ENCODE measurements at places on chromosomes 13 and 19.

GRCh38 chr19:56692206-56692895, 20.8 kb upstream of the ZNF835 start:
- no peak for DNase-seq

- DNase-seq, result no peak
These were observed 47.6 kb downstream of the N4BP2L2 start for GRCh38 chr13:32491028-32491427.

GRCh38 chr19:13181747-13182388, 31.7 kb downstream of the IER2 start:
- DNase-seq, result no peak

DNA sequence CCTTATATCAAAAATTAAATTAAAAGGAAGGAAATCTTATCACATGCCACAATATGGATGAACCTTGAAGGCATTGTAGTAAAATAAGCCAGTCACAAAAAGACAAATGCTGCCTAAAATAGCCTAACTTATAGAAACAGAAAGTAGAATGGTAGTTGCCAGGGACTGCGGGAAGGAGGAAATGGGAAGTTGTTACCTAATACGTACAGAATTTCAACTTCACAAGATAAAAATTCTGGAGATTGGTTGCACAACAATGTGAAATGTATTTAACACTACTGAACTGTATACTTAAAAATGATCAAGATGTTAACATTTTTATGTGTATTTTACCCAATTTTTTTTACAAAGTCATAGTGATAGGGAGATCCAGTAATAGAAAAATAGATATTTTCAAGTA, 10.2 kb upstream of the N4BP2L2 start:
- DNase-seq, result no peak

DNA sequence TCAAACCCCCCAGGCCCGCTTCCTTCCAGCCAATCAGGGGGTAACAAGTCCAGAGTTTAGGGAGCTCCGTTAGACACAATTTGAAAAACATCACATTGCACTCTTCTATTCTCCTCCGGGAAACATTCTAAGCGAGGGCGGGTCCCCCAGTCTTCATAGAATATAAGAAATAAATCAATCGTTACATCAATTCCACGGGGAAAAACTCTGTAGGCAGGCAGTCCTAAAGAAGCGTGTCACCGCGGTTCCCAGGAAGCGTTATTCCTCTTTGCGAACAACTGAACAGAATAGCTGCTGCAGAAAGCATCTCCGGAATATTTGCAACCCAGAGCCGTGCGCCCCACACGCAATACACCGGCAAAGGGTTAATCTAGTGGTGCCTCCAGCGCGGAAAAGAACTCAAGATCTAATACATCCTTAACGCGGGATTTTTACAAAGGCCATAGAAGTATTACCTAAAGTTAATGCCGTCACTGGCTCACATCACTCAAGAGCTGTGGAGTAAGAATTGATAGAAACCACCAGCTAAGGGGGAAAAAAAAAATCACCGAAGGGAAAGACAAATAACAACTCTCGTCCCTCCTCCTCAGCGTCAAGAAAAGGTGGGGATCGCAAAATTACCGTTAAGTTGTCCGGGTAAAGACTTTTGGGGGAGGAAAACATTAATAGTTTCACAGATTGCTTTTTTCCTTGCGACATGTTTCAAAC, 65.1 kb downstream of the KCNRG start:
- peak; percentile 4 for DNase-seq

GRCh38 chr13:29845440-29846056, 4.9 kb downstream of the UBL3 start:
- no peak for DNase-seq

DNA sequence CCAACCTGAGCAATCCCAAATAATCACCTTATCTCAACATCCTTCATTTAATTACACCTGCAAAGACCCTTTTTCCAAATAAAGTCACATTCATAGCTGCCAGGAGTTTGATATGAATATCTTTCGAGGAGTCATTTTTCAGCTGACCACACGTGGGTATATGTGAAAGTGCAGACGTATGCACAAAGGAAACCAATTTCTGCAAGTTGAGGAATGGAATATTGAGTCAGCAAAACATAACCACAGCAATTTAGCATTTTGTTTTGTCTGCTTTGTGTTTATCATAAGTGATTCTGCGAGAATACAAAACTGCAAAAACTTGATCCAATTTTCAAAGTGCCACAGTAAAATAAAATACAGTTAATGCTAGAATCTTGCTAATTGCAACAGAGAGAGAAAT, 295.9 kb downstream of the SUCLA2 start:
- DNase-seq, result no peak

GRCh38 chr13:21075379-21076249, 14.2 kb upstream of the LATS2 start:
- DNase-seq, result no peak

- DNase-seq, result peak; percentile 12
These were observed 511 bp downstream of the GARRE1 start for GRCh38 chr19:34254698-34255432.

DNA sequence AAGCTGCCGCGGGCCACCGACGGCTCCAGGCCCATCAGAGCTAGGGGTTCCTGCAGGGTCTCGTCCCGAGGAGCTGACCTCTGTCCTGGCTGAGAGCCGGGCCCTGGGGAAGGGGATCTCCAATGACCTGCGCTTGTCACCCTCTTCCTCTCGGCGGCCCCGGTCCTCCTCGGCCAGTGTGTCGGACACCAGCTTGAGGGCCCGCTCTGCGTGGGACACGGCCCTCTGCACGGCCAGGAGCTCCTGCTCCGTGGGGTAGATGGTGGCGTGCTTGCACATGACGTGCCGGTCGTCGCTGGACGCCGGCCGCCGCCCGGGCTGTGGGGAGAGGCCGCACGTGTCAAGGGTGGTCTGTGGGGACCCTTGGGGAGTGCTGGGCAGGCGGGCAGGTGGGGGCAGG, 32.7 kb upstream of the MATK start:
- no peak for DNase-seq

DNA sequence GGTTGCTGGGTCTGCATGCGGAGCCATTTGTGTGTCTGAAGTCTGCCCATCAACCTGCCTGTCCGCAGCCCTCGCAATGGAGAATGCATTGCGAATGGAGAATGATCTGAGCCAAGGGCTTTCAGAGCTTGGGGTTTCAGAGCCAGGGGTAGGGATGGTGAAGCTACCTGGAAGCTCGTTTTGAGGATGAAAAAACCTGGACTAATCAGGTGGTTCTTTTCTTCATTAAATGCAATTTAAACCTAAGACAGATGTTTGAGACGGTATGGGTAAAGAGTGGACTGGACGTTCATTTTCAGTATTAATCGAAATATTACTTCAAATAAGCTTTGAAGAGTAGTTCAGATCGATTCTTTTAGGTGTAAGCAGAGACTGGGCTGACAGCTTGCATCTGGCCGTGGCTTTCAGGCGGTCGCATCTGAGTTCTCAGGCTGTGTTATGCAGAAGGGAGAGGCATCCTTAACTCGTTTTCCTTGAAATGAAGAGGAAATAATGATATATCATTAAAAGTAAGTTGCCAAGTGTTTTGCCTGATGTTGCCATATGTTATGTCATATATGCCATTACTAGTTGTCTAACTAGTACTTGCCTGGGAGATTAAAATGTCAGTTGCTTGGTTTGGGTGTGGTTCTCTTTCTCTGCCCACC, 801 bp downstream of the MCF2L start:
- no peak for DNase-seq

DNA sequence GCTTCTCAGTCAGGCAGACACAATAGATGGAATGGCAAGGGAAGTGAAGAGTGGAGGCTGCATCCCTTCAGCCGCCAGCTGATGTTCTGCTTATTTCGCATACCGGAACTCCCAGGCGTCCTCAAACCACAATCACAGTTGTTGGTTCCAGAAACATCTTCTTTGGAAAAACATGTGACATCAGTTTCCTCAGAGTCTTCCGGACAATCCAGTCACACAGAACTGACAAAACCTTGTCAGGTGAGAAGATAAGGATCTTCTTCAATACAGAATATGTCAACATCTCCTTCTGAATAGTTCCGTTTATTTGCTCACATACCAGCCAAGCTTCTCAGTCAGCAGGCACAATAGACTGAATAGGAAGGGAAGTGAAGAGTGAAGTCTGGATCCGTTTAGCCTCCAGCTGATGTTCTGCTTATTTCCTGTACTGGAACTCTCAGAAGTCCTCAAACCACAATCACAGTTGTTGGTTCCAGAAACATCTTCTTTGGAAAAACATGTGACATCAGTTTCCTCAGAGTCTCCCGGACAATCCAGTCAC, 45.1 kb upstream of the CEACAM21 start:
- DNase-seq, result no peak

DNA sequence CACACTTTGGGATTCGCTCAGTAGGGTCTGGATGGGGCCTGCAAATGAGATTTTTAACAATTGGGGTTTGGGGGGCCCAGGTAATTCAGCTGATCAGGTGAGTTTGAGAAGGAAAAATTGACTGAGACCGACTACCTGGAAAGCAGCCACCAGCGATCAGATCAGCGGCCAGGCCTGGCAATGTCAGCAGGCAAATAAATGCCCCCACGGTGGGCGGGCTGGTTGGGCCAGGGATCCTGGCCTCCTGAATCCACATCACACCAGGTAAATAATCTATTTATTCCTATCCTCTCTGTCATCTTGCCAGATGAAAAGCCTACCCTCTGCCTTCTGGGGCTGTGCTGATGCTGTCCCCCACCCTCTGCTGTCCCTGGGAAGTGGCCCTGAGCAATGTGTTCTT, 9.4 kb downstream of the NAPA start:
- no peak for DNase-seq

DNA sequence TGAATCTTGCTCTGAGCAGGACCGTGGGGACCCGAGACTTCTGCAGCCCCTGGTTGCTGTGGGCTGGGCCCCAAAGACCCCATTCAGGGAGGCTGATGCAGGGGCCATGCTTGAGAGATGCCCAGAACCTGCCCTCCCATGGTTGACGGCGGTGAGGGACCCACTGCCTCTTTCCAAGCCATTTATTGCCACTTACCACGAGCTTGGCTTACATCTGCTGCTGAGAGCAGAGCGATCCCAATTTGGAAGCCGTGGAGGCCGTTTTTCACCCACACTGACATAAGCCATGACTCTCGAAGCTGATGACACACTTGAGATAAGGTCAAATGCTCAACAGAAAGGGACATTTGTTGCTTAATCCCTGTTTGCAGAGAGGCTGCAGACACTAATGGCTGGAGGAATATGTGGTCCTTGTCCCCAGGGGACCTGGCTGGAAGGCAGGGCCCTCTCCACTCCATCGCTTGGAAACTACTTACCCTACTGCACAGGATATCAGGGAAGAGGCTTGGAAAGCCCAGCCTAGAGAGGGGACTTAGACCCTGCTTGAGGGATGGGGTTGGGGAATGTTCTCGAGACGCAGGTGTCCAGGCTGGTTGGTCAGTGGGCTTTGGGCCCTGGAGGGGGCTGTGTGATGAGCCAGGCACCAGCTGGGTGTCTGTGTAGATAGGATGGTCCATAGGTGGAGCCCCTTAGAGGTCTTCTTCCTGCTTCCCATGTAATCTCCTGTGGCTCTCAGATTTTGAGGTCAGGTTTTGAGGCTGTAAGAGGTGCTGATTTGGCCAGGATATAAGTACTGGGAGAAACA, 15.3 kb downstream of the ZNF536 start:
- DNase-seq, result no peak

- no peak for DNase-seq
These were observed 262 bp downstream of the COX7A1 start for GRCh38 chr19:36152019-36152351.

DNA sequence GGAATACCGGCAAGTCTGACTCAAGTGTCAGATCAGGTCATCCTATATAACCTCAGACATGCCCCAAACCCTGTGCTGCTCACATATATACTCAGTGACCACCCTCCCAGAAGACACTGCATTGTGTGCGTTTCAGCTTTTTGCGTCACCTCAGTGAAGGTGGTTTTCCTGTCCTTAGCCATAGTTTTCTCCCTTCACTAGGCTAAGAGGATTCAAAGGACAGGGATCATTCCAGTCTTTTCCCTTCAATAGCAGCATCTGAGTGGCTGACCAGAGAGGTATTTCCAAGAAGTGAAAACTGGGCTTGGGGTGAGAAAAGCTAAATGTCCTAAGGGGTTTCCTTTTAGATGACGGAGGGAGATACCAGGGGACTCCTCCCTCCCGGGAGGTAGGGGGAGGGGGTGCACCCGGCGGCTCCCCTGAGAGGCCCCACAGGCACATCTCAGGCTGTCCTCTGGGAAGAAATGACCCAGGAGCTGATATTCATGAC, 12.7 kb upstream of the OR10H1 start:
- no peak for DNase-seq

DNA sequence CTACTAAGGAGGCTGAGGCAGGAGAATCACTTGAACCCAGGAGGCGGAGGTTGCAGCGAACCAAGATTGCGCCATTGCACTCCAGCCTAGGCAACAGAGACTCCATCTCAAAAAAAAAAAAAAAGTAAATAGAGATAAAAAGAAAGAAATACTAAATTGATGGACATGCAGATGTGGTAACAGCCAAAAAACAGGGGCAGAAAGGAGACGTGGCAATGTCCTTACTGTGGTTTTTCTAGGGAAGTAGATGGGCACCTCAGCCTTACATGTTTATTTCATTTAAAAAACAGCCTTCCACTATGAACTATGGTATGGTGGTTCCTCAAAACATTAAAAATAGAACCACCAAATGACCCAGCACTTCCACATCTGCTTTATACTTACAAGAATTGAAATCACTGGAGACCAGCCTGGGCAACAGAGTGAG, 6.5 kb upstream of the EIF3G start:
- DNase-seq, result no peak

DNA sequence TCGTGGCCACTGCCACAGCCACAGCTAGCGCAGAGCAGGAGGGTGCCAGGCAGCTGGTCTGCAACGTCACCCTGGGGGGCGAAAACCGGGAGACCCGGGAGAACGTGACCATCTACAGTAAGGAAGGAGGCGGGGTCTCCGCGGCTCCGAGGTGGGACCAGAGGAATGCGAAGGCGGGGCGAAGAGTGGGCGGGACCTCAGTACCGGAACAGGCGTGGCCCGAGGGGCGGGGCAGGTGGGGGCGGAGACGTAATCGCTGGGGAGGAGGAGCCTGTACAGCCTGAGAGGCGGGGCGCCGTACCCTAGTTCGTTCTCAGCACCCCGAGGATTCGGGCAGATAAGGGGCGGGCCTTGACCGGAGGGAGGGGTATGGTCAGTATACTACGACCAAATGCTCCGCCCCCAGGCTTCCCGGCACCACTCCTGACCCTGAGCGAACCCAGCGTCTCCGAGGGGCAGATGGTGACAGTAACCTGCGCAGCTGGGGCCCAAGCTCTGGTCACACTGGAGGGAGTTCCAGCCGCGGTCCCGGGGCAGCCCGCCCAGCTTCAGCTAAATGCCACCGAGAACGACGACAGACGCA, 2.5 kb downstream of the ICAM5 start:
- no peak for DNase-seq

DNA sequence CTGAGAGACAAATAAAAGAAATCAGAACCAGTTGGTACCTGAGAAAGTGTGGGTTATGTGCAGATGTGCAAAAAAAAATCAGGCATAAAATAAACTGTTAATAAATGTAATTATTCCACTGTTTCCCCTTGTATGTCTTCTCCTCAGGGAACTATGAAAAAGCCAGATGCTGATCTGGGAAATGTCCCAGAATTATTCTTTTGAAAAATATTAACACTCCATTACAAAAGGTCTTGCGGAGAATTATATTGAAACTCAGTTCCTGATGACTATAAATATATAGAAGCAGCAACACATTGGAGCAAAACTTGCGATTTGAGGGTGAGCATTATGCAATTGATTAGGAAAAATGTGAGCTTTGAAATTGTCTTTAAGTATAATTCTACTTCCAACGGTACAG, 433.3 kb upstream of the KLF12 start:
- no peak for DNase-seq

- DNase-seq, result no peak
These were observed 93.2 kb downstream of the TSHZ3 start for GRCh38 chr19:31255831-31256592.

GRCh38 chr13:37486171-37486681, 112.3 kb downstream of the POSTN start:
- DNase-seq, result no peak

GRCh38 chr13:52712385-52712784, 27.2 kb downstream of the CNMD start:
- no peak for DNase-seq
